Mucosa of gallbladder (tissue), 1 donor: ENCODE measurements at places on chromosomes 5 and 9. TPM values are rescaled to one million over a fixed set of nuclear protein-coding genes. Genes with fewer than 3 reads are reported as not detected.

BAAT gene
- total RNA-seq: 117 TPM

OBP2B gene
- total RNA-seq: not detected

WWC1 gene
- total RNA-seq: 58.4 TPM

ARSI gene
- total RNA-seq: 2.2 TPM

C9orf43 gene
- total RNA-seq: 0.37 TPM

DNA sequence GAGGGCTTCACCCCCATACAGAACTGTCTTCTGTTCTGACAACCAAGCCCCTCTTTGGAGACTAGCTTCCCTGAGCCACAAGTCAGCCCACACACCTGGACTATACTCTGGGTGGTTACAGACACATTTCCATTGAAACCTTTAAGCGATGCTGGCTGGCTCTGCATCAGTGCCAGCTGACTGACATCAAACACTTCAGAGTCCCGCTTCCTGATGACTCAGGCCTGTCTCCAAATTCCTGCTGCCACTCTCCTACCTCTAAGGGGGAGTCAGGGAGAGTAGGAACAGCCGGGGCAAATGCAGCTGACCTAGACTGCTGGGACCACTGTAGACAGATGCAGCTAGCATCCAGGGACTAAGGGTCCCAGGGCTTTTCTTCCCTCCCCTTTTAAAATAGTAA, 59.4 kb downstream of the SIL1 start:
- DNase-seq: no peak

- no peak for DNase-seq
Observed at GRCh38 chr5:89988129-89988810, 421.3 kb downstream of the CETN3 start.

- no peak for DNase-seq
Observed at GRCh38 chr5:153256-153655, 38.0 kb upstream of the LRRC14B start.

DNA sequence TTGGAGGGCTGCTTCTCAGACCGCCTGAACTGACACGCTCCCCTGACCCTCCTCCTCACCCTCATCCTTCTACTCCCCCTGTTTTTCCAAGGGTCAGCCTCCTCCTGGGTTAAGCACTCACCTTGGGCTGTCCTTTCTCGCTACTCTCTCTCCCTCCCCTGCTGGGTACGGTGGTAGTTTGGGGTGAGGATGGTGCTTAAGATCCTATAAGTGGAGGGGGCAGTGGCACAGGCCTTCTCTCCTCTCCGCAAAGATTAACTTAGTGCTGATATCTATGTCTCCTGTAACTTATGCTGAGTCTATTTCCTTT, 159.7 kb downstream of the SNCAIP start:
- DNase-seq: no peak

DNA sequence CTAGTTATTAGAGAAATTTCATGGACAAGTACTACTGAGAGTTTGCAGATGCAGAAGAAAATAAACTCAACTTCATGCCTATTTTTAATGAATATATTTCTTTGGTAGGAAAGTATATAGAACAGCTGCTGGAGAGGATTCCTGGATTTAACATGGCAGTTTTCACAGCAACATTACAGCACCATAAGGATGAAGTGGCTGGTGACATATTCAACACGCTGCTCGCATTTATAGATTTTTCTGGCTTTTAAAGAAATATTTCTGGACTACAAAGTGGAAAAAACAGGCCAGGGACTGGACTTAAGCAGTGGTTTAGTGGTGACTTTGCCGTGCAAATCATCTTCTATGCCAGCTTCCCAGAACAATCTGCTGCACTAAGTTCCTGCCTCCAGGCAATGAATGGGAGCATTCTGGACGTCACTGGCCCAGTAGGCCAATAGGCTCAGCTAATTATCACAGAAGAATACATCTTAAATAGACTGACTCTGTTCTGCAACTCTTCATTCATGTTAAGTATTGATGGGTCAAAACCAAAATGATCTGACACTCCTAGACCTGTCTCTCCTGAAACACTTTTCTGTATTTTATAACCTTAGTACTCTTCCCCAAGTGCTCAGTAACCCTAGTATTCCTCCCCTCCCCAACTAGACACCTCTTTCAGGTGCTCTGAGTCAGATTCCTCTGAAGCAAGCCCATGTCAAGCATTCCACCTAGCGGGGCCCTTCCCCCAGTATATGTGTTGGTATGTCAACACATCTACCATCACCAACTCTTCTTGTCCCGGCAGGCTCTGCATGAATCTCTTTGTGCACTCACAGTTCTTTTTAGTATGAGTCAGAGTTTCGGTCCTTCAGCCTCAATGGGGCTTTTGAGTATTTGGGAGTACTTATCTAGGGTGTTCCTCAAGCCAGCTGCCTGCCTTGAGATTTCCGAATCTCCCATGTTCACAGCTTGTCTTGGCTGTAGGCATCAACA, 625.5 kb downstream of the CHSY3 start:
- DNase-seq: no peak

GRCh38 chr5:33688066-33688465, 203.7 kb downstream of the ADAMTS12 start:
- DNase-seq: no peak
